ENCODE measurements at places on chromosomes 16 and 17.

GRCh38 chr17:63495491-63495890 lies 18.6 kb downstream of the ACE start:
- no peak for DNase-seq

- DNase-seq = no peak
Measured at GRCh38 chr17:80671039-80671824, 126.6 kb downstream of the RPTOR start.

GRCh38 chr17:82457073-82457928 lies 1.2 kb upstream of the NARF start:
- DNase-seq = no peak

GRCh38 chr17:1474402-1475189 lies 17.9 kb downstream of the MYO1C start:
- no peak for DNase-seq

DNA sequence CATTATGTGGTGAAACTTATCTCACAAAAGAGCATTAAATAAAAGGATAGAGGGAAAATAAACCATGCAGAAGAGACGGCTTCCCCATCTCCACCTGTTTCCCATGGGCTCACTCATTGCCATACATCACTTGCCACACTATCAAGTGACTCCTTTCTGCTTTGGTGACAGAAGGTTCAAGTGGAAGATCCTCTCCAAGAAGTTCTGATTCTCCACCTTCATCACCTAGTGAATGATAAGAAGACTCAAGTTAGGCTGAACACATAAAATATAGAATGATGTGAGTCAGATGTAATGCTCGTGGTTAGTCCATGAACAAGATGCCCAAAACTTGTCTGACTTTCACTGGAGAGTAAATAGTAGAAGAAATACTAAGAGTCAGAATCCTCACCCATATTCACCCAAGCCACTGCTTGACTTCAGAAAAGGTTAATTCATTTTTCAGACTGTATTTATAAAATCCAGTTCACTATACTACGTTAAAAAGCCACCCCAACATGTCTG lies 100.1 kb upstream of the TOB1 start:
- DNase-seq = no peak

DNA sequence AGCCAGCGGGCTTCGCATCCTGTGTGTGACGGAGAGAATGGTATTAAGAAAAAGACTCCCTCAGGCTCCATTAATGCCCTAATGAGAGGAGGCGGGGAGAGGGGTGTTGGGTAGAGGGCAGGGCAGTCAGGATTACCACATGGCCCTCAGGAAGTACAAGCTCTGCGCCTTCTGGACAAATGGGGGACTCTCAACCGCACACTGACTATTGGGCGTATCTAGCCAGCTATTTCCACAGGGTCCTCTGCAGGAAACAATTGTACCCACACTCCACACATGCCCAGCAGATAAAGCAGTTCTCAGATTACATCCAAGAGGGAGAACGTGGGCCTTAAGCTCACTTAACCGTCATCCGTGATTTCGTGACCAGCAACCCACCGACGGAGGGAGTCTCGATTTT lies 14.7 kb downstream of the NXN start:
- DNase-seq = no peak

DNA sequence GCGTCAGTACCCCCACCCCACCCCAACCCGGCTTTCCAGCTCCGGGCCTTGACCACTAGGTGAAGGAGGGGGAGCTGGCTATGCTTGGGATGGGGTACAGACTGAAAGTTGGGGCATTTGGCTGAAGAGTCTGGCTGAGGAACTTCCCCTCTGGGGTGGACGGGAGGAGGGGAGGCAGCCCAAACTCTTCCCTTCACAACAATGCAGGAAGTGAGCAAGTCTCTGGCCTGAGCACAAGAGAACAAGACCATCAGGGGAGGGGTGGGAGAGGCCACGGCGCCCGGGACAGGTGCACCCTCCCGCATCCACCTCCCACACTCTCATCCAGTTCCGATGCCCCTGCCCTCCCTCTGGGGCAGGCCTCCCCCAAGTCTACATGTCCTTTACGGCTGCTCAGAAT lies 5.6 kb downstream of the USH1G start:
- DNase-seq = no peak

DNA sequence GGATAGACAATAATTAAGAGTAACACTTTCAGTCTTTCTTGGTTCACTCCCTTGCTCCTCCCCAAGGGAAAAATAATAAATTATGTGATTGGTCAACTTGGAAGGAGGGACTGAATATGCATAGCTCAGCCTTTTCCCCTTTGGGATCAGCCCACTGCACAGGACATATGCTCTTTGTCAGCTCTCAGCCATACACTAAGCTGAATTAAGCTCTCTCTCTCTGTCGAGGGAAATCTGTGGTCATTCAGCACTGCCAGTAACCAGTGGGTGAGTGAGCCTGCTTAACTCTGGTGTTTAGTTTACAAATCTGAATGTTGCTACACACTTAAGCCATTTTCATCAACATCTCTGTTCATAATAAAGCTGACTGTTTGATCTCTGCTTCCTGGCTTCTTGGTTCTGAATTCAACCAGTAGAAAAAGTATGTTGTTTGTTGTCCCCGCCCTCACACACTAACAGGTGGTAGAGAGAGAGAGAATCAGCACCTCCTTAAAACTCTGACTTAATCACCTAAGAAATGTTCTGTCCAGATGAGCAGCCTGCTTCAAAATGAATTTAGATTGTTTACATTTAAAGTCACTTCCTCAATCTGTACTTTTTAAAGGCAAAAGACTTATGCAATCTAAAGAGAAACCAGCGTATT lies 102.3 kb upstream of the C17orf78 start:
- DNase-seq = no peak

- no peak for DNase-seq
Measured at GRCh38 chr16:29158785-29159184, 173.9 kb downstream of the LAT start.

DNA sequence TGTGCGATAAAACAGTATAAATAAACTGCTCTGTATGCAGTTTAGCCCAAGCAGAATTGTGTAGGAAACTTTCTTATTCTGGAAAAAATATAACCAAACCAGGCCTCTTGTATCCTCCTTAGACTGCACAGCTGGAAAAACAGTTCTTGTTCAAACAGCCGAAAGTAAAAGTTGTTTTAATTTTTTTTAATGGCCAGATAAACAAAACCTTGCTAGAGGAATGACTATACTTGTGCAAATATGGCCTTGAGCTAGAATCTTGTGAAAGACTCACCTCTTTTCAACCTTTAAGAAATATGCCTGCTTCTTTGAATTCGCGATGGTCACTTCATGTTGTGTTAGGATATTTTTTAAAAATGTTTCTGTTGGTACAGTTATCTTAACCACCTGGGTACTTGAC lies 114.5 kb upstream of the MAF start:
- no peak for DNase-seq

GRCh38 chr17:57259306-57259705 lies 3.0 kb downstream of the MSI2 start:
- no peak for DNase-seq

- DNase-seq = no peak
Measured at GRCh38 chr17:58415371-58416055, 1.8 kb downstream of the RNF43 start.

DNA sequence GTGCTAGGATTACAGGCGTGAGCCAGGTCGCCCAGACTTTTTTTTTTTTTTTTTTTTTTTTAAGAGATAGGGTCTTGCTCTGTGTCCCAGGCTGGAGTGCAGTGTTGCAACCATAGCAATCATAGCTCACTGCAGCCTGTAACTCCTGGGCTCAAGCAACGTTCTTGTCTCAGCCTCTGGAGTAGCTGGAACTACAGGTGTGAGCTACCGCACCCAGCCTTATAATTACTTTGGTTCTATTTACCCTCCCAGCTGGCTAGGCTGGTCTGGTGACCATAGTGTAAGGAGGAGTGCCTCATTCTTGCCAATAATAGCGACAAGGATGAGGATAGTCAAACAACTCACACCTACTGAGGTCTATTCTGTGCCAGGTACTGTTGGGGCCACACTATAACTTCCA lies 39.6 kb upstream of the USP7 start:
- DNase-seq = no peak

- DNase-seq = no peak
Measured at GRCh38 chr16:29824589-29825144, 4.4 kb downstream of the MVP start.

- no peak for DNase-seq
Measured at GRCh38 chr17:42886283-42887176, 14.1 kb upstream of the G6PC1 start.

DNA sequence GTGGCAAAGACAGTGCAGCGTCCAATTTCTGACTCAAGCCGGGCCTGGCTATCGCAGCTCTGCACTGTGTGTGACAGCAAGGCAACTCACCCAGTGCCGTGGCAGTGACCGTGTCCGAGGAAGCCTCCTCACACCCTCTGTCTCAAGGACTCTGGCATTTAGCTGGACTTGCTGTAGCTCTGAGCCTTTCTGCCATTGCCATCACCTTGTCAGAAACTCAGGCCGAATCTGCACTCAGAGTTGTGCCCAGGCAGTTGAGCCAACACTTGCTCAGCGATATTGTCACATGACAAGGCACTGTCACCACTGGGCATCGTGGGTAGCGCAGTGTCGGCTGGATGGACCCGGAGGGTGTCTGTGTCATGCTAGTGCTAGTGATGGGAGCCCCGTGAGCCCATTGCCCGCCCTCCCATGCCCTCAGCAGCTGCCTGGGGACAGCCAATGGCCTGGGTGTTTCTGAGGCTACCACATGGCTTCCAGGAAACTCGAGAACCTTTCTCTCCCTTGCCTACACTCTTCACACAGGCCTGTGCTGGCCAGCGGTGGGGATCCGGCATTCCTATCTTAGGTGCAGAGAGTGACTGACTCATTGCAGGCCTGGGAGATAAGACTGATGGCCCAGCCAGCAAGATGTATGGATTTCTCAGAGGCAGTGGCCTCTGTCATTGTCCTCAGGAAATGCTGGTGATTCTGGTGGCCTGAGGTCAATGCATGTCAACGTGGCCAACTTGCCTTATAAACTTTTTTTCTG lies 22.1 kb upstream of the STH start:
- no peak for DNase-seq

- DNase-seq = no peak
Measured at GRCh38 chr16:11557801-11558200, 28.9 kb downstream of the LITAF start.
